ENCODE measurements at places on chromosomes 7 and 10.

GRCh38 chr7:30062587-30062986 lies 34.4 kb downstream of the PLEKHA8 start:
- DNase-seq: no peak

DNA sequence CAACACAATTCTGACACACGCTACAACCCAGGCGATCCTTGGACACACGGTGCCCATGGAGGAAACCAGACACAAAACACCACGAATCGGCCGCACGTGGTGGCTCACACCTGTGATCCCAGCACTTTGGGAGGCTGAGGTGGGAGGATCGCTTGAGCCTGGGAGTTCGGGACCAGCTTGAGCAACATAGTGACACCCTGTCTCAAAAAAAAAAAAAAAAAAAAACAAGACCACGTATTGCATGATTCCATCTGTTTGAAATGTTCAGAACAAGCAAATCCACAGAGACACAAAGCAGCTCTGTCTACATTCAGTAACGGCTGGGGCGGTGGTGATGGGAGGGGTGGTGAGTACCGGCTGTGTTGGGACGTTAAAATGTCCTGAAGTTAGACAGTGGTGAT lies 25.2 kb downstream of the ADAP1 start:
- DNase-seq: no peak

GRCh38 chr7:148589640-148590039 lies 926 bp upstream of the C7orf33 start:
- no peak for DNase-seq

- DNase-seq: no peak
Observed at GRCh38 chr10:124521429-124521871, 59.8 kb downstream of the LHPP start.

DNA sequence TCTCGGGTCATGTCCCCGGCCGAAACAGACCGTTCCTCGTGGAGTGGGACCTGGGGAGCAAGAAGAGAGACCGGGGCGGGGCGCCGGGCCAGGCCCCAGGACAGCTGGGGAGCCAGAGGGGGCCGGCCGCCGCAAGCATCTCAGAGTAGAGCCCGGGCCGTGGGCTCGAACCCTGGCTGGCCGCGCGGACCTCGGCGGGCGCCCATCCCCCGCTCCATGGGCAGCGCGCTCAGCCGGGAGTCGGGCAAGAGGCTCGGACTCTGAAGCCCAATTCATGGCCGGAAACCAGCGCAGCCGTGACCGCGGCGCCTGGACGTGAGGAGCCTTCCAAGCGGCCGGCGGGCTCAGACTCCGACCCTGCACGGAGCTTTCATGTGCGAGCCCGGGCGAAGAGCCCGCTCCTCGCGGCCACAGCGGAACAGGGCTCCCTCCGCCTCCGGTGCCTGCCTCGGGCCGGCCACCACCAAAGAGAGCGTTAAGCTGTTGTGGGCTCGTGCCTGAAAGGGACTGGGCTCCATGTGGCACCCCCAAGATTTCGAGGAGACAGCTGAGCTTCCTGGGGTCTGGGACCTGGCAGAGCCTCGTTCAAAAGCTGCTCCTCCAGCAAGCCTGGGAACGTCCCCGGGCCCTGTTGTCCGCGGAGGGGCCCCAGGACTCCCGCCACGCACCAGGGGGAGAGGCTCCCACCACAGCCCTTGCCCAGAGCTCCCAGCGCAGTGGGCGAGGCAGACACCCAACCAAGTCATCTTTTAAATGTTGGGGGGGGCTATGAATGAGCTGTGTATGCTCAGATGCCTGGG lies 757 bp upstream of the GRID1 start:
- no peak for DNase-seq

DNA sequence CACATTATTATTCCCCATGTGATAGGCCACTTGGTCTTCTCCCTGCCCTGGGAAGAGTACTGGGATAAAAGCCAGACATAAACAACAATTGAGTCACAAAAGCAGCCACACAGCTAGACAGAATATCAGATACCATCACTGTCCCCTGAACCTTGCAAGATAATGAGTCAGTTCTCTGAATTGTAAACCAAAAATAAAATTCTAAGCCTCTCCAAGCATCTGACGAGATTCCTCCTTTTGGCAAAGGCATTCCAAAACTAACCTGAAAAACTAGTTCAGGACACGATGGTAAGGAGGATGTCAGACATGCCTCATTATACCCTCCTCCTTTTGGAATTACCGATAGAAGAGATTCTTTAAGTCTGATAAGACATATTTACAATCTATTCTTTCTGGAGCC lies 450.7 kb downstream of the HTR7 start:
- DNase-seq: no peak

- DNase-seq: peak; percentile 45
Observed at GRCh38 chr10:5945561-5946418, 31.6 kb downstream of the IL15RA start.

All from suppressor macrophage (primary cell).